Cerebellum (tissue), 4 donors: ENCODE measurements at places on chromosomes 1 and 21.

DNA sequence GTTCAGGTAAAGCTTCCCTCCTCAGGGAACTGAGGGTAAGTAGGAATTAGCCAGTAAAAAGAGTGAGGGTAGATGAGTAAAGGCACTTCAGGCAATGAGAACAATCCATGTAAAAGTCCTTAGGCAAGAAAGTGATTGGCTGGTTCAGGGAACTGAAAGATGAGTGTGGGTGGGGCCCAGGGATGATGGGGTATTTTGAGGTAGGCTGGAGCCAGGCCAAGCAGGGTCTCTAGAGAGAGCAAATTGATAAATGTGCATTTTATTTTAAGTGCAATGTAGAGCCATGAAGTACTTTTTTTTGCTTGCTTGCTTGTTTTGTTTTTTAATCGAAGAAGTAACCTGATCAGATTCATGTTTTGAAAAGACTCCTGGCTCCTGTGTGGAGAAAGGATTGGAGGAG lies 26.5 kb downstream of the OSBPL9 start:
- no peak for DNase-seq

DNA sequence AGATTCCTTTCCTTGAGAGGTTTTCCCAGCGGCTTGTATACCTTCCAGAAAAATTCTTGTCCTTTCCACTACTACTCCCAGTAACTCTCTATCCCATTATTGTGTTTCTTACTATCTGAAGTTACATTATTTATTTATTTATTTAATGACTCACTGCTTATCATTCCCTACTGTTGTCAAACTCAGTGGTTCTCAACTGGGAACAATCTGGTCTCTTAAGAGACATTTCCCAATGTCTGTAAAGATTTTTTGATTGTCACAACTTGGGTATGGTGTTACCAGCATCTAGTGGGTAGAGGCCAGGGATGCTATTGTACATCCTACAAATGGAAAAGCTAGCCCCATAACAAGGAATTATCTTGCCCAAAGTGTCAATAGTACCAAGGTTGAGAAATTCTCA lies 771.5 kb upstream of the ADGRL2 start:
- DNase-seq, result no peak

GRCh38 chr1:24074196-24074595 lies 37.7 kb downstream of the MYOM3 start:
- no peak for DNase-seq

DNA sequence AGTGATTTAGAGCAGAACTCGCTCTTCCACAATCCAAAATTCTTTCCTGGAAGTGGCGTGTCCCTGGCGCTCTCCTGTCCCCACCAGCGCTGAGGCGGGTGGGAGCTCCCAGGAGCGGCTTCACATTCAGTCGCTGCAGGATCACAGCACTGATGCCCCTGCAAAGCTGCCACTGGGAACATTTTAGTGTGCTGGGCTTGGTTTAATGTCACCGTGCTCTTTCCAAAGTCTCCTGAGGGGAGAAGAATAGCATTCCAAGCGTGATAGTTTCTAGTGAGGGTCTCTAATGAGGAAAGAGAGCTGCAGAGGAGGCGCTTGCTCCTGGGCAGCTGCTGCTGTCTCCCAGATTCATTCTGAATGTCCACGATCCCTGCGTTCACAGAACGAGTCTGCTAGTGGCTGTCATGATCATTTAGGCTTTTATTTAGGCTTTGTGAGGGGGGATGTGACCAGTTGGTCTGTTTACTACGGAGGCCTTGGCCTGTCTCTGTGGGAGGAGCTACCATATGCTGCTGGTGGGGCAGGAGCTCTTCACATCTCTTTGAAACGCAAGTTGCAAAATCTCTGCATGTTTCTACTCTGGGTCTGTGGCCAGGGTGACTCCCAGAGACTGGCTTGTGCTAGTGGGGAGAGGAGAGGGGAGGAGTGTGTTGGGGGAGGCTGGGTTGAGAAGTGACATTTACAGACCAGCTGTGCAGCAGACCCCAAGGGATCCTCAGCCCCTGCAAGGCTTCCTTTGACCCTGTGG lies 23.4 kb downstream of the OLFML3 start:
- DNase-seq, result no peak

GRCh38 chr1:239250353-239251035 lies 135.9 kb upstream of the CHRM3 start:
- DNase-seq, result no peak

DNA sequence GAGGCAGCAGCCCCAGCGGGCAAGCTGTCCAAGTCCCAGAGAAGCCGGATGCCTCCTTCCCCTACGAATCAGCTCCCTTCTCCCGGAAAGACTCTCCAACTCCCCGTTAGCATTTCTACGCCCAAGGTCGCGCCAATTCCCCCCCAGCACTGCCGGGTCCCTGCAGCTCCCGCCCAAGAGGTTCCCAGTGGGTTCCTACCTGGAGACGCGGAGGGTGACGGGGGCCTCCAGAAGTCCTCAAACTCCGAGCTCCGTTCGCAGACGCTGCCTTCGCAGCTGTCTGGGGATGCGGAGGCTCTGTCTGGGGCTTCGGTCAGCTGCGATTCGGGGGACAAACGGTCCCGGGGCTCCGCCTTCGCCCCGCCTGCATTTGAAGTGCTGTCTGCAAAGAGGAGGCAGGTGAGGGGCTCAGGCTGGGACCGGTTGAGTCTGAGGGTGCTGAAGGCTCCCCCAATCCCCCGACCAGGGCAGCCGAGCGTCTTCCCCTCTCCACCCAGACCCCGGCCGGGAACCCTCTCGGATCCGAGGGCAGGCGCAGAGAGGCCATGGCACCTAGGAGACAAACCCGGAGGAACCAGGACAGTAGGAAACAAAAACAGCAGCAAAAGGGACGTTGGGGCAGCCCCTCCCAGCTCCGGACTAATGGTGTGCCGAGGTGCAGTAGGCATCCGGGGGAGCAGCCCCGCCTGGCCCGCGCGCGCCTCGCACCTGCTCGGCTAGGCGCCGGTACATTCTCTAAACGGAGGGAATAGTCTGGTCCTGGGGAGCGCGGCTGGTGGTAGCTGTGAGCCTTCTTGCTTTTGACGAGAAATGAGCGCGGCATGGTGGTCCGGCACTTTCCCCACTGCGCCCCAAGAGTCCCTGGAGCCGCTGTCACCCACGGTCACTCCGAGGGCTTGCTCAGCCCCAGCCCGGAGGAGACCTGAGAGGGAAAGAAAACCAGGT lies 3.8 kb downstream of the GFI1 start:
- DNase-seq, result no peak

DNA sequence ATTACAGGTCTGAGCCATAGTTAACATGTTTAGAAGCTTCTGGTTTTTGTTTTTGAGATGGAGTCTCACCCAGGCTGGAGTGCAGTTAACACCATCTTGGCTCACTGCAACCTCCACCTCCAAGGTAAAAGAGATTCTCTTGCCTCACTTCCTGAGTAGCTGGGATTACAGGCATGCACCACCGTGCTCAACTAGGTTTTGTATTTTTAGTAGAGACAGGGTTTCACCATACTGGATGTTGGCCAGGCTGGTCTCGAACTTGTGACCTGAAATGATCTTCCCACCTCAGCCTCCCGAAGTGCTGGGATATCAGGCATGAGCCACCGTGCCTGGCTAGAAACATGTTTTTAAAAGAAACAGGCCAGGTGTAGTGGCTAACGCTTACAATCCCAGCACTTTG lies 10.5 kb downstream of the NDUFS5 start:
- no peak for DNase-seq

GRCh38 chr1:53254011-53254640 lies 15.8 kb upstream of the MAGOH start:
- no peak for DNase-seq

GRCh38 chr1:220032911-220033310 lies 13.4 kb downstream of the EPRS1 start:
- DNase-seq, result no peak

GRCh38 chr1:71087060-71087459 lies 6.2 kb upstream of the ZRANB2 start:
- no peak for DNase-seq

GRCh38 chr21:31772674-31773555 lies 41.0 kb upstream of the SCAF4 start:
- DNase-seq, result no peak

DNA sequence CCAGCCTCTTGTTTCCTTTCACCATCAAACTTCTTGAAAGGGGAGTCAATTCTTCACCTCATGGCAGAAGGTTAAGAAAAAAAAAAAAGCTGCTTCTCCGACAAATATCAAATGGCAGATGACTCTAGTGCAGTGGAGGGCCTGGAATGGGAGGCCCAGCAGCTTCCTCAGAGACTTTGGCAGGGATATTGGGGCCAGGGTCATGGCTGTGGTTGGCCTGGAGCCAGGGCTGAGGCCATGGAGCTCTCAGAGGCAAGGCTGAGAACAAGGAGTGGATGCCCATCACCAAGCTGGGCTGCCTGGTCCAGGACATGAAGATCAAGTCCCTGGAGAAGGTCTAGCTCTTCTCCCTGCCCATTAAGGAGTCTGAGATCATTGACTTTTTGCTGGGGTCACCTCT lies 18.7 kb downstream of the MTF1 start:
- no peak for DNase-seq

- no peak for DNase-seq
These were observed 125.0 kb downstream of the TIAM1 start for GRCh38 chr21:31218830-31219608.

- no peak for DNase-seq
These were observed 116.8 kb upstream of the L1TD1 start for GRCh38 chr1:62077821-62078220.

DNA sequence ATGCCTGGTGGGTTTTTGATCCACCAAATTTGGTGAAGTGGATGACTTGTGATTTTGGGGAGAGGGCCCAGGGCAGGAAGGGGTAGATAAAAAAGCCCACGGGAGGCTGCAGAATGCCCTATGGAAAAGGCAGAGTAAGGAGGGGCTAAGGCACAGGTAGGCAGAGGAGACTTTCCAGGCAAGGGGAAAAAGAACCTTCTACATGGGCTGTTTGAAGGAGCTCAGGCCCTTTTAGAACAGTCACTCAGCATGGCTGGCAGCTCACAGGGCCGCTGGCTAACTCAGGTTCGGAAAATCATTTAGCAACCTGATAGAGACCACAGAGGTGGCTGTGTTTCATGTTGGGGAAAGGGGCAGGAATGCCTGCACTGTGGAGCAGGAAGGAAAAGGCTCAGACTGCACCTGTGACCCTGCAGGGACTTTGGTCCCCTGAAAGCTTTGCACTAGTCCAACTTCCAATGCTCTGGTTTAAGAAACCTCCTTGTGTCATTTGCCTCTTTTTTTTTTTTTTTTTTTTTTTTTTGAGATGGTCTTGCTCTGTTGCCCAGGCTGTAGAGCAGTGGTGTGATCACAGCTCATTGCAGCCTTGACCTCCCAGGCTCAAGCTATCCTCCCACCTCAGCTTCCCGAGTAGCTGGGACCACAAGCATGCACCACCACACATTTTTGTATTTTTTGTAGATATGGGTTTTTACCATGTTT lies 58.5 kb upstream of the ENAH start:
- DNase-seq, result no peak

DNA sequence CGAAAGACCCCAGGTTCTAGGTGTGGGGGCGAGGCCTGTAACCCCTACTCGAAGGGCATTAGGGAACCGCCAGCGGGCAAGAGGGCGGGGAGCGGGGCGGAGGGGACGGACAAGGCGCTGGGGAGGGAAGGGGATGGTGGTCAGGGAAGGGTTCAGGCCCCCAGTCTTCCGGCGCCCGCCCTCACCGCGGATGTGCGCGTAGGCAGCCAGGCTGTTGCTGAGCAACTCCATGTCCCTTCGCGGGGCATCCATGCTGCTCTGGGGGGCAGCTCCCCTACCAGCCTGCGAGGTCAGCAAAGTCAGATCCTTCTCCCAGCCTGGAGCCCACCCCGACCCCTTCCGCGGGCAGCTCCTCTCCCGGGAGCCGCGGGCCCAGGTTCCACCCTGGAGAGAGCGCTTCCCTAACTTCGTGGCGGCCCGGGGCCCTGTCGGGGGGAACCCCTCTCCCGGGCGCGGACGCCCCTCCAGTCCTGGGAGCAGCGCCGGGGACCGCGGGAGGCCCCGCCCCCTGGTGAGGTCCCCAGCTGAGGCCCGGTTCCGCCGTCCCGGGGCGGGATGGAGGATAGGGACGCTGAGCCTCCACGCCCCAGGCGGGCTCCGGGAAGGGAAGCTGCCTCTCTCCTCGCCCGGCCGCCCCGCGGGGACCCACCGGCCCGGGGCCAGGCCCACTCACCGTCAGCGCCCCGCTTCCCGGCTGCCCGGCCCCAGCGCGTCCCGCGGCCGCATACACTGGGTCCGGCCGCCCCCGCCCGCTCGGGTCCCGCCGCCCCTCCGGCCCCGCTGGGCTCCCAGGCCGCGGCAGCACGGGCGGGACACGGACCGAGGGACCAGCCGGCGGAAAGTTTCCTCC lies 434 bp downstream of the EVA1B start:
- no peak for DNase-seq

- peak; percentile 47 for DNase-seq
These were observed 199.7 kb downstream of the CAMTA1 start for GRCh38 chr1:6984986-6985385.

DNA sequence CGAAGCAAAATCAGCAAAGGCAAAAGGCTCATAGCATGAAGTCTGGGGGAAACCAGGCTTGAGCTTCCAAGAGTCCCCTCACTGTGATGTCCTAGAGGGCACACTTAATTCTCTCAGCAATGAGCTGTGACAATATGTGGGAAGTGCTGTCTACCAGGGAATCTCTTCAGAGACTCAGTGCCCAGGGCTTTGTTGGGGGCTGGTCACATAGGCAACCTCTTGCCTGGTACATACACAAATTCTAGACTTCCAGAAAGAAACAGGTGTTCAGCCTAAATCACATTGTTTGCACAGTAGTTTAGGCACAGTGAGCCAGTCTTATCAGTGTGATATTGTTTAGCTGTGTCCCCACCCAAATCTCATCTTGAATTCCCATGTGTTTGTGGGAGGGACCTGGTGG lies 400.5 kb downstream of the PRDM2 start:
- no peak for DNase-seq

- DNase-seq, result no peak
These were observed 21.5 kb downstream of the RAP1GAP start for GRCh38 chr1:21647431-21648351.

DNA sequence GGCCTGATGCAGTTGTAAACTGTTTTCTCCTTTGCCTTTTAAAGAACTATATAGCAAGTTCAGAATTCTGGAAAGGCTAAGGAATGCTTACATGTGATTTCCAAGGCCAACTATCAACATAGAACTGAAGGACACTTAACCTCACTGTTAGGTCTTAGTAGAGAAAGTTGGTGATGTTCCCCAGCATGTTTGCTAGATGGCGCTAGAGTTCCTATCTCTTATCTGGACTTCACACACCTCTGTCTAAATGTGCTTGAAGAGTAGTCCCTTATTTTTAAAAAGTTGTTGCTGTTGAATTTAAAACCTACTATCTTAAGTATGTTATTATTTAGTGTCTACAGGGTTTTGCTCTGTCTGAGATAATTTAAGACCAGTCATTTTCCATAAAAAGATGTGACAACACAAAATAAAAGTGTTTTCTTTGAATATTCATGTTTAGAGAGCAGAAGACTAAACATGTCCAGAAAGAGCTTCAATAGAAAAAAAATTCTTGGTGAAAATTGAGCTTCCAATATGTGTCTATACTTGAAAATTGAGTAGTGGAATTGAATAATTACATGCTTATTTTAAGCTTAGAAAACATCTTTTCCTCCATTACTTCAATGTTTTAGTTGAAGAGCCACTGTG lies 237.3 kb downstream of the S1PR1 start:
- no peak for DNase-seq

- DNase-seq, result no peak
These were observed 20.5 kb downstream of the HTR1D start for GRCh38 chr1:23196627-23197328.

- no peak for DNase-seq
These were observed 44.2 kb downstream of the ARHGEF11 start for GRCh38 chr1:157001304-157001703.

- peak; percentile 93 for DNase-seq
These were observed at the start of gene LCA5L for GRCh38 chr21:39445321-39446269. LCA5L (minus strand) TSS chr21:39445778; CDS start chr21:39428493, 17,285 bp downstream.
